Pons (tissue), 1 donor: ENCODE measurements at places on chromosomes 11 and 22.

DNA sequence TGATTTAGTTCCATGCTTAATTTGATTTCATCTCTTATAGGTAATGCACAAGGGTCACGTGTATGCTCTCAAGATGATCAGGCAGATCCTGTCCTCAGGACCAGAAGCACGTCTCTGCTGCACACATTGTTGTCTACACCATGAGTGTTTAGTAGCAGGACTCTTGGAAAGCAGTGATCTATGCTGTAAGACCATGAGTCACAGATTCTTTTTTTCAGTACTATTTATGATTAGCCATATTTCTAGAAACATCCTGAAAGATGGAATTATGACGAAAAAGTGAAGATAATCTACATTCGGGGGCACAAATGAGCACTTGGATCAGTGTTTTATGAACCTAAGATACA is 29.6 kb downstream of the ZBED4 start:
- DNase-seq: no peak

DNA sequence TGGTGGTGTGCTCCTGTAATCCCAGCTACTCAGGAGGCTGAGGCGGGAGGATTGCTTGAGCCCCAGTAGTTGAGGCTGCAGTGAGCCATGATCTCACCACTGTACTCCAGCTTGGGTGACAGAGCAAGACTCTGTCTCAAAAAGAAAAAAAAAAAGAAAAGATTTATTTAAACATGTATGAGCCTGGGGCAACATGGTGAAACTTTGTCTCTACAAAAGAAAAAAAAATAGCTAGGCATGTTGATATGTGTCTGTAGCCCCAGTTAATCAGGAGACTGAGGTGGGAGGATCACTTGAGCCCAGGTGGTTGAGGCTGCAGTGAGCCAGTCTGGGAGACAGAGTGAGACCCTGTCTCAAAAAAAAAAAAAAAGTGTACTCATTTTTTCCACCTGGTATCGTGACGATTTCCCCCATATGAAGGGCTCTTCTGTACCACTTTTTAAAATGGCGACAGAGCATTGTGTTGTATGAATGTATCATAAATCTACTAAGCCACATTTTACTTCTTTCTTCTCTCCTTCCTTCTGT is 16.4 kb upstream of the KCTD14 start:
- no peak for DNase-seq

DNA sequence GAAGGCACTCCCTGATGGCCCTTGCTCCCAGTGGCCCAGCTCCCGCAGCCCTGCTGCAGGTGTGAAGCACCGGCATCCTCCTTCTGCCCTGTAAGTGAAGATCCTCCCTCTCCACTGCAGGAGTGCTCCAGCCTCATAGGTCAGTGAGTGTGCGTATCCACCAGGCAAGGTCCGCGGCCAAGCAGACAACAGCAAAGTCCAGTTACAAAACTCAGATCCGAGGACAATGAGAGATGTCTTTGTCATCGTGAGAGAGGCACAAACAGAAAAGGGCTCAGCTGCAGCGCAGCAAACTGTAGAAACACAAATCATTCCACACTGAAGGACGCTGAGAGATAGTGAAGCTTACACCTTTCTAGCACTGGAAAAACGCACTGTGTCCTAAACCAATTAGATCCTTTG is 46.1 kb downstream of the MYH9 start:
- DNase-seq: peak; percentile 94

GRCh38 chr22:26672060-26672471 is 14.7 kb downstream of the MIAT start:
- no peak for DNase-seq

DNA sequence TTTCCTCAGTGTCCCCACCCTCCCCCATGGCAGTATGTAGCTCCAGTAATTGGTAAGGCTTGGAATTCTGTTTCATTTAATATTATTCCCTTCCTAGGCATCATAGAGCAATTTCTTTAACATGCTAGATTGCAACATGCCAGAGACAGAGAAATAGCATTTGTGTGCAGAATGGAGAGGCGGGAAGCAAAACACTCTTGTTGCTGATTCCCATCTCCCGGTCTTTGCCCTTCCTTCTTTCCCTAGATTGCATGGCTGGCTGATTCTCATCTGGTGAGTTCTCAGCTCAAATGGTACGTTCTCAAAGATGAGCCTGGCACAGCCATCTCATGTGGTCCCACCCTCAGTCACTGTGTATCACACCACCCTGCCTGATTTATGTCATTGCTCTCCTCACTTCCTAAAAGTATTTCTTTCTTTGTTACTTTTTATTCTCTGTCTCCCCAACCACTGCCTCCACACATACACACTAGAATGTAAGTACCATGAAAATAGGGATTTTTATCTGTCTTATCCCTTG is 66.9 kb downstream of the ARFGAP2 start:
- no peak for DNase-seq

DNA sequence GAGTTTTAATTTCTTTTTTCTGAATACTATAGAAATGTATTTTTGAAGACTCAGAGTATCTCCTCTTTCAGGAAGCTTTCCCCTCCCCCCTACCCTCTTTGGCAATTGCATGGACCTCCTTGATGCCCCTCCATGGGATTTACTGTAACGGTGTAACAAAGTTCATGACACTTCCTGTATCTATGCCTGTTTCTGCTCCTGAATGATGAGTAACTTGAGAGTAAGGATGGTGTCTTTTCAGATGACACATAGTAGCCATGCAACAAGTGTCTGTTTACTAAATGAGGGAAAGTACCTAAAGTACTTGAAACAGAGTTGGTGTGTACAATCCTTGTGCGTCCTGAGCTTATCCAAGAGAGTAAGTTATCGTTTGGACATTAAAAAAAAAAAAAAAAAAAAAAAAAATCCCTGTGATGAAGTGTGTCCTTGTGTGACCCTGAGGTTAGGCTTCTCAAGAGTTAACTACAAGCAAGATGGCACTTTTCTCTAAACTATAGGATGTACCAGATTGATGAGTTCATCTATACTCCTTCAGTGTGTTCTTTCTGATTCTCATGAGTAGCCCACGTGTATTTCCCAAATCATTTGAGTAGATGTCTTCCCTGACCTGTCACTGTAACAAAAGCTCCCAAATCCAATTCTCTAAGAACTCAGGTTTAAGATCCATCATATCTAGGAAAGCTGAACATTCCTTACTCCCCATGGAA is 7.4 kb downstream of the ETS1 start:
- DNase-seq: no peak

- DNase-seq: no peak
These were observed 62.5 kb downstream of the MACROD1 start for GRCh38 chr11:64103277-64103985.

DNA sequence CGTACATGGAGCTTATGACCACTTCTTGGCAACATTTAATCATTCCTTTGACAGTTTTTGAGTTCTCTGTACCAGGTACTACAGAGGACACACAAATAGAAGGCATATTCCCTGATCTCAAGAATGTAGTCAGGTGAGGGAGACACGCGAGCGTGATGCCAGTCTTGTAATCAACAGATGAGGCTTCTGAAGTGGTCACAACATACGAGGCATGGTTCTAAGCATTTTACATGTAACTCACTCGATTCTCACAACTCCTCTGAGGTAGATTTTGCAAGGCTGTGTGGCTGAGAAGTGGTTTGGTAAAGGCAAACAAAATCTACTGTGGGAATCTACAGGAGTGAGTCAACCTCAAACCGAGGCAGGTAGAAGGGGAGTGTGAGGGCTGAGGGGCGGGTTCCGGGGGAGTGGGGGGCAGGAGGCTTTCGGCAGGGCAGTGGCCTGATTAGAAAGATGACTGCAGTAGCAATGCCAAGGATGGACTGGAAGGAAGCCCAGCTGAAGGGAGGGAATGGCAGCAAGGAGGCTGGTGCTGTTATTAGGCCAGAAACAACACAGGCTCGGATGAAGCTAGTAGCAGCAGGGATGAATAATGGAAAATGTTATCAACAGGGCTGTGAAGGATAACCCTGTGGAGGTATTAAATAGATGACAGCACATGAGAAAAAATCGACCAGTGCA is 63.8 kb downstream of the ST14 start:
- no peak for DNase-seq

DNA sequence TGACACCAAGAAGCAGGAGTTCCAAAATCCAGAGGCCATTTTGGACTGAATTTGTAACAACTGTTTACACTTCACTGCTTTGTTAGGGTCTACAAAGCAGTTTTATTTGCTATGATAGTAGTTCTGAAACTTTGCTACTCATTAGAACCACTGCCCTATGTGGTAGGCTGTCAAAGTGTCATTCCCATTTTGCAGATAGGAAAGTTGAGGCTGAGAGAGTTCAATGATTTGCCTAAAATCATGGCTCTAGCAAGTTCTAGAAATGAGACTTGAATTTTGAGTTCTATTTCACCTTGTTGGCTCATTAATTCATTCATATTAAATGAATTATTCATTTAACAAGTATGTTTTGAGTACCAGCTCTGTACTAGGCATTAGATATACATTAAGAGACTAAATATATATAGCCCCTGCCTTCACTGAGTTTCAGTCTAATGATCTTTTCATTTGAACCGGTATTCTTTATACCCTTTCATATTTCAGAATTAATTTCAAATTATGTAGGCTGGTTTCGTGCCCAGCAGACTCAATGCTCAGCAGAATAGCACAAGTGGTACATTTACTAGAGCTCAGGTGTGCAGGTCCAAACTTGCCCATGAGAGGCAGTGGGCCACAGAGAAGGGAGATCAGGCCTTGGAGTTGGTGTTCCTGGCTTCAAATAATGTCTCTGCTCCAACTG is 93.5 kb downstream of the ME3 start:
- no peak for DNase-seq

- no peak for DNase-seq
These were observed 153.8 kb upstream of the E2F8 start for GRCh38 chr11:19394525-19395016.

DNA sequence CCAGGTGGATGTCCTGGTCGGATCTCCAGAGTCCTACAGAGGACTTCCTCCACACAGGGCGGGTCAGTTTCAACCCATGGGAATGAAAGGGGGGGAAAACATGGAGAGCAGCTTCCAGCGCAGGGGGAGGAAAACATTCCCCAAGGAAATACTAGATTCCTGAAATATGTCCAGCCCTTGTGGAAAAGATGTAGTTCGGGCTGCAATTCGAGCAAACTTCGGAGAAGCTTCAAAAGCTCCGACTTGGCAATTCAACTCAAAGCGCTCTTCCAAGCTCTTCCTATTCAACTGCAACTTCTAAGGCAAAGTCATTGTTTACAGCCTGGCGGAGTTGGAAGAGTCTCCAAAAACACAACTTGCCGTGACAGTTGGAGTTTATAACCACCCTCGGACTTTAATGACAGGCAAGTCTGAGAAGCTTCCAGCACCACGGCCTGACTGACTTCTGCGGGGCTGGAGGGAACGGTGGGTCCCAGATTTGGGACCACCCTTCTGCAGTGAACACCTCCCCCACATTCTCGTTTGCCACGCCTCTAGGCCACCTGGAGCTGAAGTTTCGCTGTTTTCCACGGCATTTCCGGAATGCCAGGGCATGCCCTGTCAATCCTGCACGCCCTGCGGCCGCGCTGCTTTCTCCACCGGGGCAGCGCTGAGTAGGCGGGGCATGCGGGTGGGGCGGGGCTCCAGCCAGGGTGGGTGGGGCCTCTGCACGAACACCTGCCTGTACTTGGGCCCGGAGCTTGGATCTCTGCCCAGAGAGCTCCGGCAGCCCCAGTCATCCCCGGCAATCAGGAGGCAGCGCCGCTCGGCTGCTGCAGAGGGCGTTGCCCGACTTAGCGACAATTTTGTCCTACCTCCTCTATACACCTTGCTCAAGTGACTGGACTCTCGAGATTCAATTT is 49.0 kb upstream of the BIRC3 start:
- no peak for DNase-seq

- DNase-seq: no peak
These were observed 58.4 kb upstream of the RCN1 start for GRCh38 chr11:32032478-32032877.

GRCh38 chr22:39537975-39538374 is 5.4 kb upstream of the RPS19BP1 start:
- no peak for DNase-seq

- peak; percentile 55 for DNase-seq
These were observed at the start of gene PKNOX2 for GRCh38 chr11:125164422-125165110. Gene PKNOX2 (plus strand): TSS chr11:125164751. CDS start chr11:125351306, 186,555 bp downstream.

DNA sequence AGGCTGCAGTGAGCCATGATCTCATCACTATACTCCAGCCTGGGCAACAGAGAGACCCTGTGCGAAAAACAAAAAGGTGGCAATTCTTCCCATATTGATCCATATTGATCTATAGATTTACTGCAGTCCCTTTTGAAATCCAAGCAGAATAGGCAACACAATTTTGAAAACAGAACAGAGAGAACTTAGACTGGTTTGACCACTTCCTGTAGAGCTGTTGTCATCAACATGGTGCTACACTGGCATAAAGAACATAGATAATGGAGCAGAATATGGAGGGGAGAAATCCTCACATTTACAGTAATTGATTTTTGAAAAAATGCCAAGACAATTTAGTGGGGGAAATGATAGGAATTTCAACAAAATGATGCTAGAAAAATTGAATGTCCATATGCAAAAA is 34.1 kb downstream of the GRK3 start:
- no peak for DNase-seq

- DNase-seq: no peak
These were observed 21.9 kb upstream of the CYB5R3 start for GRCh38 chr22:42670921-42671709.

DNA sequence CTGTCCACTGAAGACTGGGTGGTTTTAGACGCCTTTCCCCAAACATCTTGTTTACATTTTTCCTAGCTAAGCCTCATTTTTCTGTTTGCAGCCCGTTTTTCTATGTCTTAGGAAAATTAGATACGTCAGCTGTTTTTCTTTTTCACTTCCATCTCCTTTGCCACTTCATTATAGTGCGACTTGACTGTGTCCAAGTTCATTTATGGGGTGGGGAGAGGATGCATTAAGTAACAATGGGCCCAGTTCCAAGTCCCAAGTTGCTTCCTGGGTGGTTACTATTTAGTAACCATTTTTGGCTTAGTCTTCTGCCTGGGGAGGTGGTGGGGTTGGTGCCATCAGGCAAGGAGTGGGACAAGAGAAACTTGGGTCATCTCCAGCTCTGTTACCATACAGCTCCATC is 83.0 kb downstream of the TRAF6 start:
- DNase-seq: no peak

- no peak for DNase-seq
These were observed 33.2 kb downstream of the ADORA2A start for GRCh38 chr22:24460418-24461089.

GRCh38 chr22:27045103-27045947 is 387.9 kb downstream of the MIAT start:
- no peak for DNase-seq

DNA sequence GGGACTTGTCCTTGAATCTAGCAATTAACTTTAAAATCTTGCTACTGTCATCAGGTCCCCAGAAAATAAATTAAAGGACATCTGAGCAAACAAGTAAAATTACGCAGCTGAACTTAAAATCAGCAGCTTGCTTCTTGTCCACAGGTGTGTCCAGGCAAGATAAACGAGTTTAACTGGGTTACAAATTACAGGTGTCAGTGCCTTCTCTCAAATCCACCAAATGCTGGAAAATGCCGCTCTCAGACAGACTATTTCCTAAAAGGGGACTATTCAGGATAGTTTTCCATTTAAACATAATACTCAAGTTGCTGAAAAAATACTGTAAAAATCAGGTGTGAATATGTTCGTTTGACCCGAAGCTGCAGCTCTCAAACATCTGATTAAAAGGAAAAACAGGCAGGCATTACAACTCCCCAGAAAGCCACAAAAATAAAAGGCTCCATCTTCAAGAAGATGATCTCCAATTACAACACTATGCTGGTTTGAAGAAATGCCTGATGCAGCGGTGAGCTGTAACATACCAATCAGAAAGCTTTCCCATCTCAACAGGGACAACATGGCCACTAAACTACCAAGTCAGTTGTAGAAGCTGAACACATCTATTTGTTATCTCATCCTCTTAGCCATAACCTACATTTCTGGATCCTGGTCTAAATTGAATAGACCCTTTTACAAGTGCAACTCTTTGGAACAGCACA is 82.1 kb downstream of the CADM1 start:
- no peak for DNase-seq

GRCh38 chr11:57094181-57094935 is 87.4 kb upstream of the LRRC55 start:
- DNase-seq: no peak
